ENCODE measurements at places on chromosomes 16 and 17.

DNA sequence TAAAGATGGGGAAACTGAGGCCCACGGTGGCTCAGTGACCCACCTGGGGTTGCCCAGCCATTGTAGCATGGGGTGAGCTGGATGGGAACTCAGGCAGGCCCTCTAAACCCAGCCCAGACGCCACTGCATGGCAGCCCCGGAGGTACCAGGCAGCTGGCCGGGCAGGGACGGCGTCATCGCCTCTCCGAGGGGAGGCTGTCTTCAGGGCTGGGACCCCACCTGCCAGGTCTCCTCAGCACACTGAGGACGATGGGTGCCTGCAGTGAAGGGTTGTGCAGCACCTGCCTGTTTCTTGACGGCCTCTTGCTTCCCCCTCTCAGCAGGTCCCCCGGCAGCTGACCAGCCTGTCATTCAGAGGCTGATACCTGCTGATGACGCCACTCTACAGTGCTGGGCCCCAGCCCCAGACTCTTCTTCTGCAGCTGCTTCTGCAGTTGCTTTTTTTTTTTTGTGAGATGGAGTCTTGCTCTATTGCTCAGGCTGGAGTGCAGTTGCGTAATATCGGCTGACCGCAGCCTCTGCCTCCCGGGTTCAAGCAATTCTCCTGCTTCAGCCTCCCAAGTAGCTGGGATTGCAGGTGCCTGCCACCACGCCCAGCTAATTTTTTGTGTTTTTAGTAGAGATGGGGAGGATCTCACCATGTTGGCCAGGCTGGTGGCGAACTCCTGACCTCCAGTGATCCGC, 24.7 kb downstream of the RNF213 start:
- DNase-seq, result no peak

DNA sequence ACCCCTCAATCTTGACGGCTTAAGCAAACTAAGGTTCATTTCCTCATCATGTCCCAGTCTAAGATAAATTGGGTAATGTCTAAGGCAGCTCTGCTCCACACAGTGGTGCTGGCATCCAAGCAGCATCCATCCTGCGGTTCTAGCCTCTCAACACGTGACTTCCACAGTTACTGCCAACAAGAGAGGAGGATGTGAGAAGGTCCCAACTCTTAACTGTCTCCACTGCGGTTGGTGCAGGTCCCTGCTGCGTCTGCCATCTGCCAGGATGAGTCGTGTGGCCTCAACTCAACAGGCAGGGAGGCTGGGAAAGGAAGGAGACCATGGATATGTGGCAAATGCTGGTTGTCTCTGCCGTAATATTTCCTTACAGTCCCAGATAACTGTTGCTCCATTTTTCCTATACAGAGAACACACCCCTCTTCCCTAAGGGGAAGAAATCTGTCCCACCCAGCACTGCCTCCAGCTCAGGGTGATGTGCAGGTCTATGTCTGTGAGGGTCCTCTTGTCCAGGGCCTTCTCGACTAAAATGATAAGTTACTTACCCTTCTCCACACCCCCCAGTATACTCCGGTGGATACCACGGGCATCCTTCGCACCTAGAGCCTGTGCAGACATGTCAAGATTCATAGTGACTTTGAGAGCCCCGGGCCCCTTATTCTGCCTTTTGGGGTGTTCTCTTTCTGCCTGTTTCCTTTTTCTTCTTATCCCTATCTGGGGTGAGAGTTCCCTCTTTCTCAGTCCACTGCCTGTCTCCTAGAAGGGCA, 64.7 kb downstream of the KCNJ18 start:
- no peak for DNase-seq

- DNase-seq, result no peak
Observed at GRCh38 chr16:81384006-81384405, 60.6 kb upstream of the CMIP start.

DNA sequence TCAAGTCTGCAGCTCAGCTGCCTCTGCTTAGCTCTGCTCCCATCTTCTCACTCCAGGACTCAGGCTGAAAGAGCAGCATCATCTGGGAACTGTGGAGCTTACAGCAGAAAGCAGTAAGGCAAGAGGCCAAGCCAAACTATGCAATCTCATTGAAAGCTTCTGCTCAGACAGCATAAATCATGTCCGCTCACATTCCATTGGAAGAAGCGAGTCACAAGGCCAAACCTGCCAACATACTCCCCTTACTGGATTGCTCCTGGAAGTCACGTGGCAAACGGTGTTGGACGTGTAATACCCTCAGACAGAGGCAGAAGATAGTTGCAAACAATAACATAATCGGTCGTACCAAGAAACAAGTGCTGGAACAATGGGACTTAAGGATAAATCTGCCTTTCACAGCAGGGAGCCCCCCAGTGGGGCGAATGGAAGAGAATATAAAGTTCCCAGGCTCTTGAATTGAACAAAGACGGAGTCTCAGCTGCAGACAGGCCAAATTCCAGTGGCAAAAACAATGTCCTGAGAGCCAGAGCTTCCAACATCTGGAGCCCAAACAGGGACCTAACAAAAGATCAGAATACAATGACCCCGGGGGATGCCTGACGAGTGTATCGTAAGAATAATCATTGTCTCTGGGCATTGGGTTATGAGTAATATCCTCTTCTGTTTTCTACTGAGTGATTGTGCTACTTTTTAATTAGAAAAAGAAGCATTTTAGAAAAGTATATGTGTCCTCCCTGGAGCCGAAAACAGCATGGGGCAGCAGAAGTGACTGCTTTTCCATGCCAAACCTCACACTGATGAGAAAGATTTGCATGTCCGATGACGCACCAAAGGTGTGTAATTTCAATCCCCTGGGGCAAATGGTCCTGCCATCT, 68.4 kb downstream of the CMC2 start:
- no peak for DNase-seq

GRCh38 chr17:29039764-29040598, 3.0 kb upstream of the PIPOX start:
- no peak for DNase-seq

DNA sequence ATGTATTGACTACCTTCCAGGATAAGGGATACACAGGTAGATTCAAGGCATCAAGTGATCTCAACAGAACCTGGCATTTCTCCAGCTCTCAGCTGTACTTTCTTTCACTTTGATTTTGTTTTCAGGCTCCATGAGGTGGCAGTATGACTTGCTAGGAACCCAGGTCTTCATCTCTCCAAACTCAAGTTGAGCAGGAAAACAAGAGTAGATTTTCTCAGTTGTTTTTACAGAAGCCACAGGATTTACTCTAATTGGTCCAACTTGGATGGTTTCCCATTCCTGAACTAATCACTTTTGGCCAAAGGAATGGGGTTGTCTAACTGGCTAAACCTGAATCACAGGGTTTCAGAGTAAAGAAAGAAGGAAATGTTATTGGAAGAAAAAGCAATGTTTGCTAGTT, 146.6 kb downstream of the TRIM37 start:
- DNase-seq, result no peak

GRCh38 chr17:14690704-14691103, 389.8 kb downstream of the HS3ST3B1 start:
- no peak for DNase-seq

- DNase-seq, result no peak
Observed at GRCh38 chr17:42493319-42493718, 34.6 kb downstream of the ATP6V0A1 start.

DNA sequence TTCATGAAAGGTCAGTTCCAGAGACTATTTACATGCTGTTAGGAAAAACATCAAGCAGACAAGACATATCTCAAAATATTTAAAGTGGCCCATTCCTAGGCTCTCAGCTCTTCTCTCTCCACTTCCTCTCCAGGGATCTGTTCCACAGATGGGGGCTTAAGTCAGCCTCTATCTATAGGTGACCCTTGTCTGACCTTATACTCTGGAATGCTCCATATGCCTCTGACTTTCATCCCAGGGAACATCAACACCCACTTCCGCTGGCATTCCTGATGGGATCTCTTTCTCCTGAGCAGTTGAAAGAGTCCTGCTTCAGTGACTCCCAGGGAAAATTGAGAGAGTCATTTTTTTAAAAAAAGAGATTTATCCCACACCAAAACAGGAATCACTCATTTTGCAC, 11.5 kb upstream of the WIPI1 start:
- DNase-seq, result no peak

DNA sequence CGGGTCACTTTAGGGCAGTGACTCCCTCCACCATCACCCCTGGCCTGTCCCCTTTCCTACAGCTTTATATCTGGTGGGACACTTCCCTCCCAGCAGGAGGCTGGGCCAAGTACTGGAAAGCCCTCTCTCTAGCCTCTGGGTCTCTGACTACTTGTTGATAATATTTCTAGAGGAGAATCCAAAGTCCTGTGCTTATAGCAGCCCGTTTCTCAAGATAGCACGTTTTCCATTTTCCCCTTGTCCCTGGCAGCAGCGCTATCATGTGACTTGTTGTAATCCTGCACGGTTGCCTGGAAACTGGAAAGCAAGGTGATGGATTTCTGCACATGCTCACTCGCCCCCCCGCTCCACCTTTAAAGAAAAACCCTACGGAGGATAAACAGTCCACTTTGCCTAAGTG, 3.3 kb upstream of the AXIN2 start:
- no peak for DNase-seq

DNA sequence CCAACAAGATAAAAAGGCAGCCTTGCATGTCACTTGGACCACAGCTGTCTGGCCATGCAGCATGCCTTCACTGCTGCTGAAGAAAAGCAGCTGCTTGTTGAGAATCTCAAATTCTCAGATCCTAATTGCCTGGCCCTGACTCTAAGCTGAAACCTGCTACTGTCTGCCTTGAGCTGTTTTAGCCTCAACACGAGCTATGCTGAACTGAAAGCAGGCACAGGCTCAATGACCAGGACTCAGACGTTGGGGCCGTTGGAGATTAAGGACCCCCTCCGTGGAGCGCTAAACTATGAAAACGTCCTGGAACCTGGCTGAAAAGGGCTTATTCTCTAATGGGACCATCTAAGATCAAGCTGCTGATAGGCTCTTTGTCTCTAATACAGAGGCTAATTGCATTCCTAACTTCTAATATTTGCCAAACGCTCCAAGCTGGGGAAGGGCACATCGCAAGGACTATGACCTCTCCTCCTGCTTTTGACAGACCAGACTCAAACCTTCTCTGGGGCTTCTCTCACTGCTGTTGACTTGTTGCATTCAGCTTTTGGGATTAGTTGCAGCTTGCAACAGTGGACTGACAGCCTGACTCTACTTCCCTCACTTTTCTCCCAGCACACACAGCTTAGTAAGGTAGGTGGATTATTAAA, 4.6 kb upstream of the PLK1 start:
- DNase-seq, result no peak

GRCh38 chr16:48054881-48055601, 100.8 kb downstream of the ABCC12 start:
- peak; percentile 32 for DNase-seq

GRCh38 chr17:61657338-61657737, 66.3 kb upstream of the NACA2 start:
- no peak for DNase-seq

- no peak for DNase-seq
Observed at GRCh38 chr16:71635632-71636031, 9.6 kb downstream of the MARVELD3 start.

DNA sequence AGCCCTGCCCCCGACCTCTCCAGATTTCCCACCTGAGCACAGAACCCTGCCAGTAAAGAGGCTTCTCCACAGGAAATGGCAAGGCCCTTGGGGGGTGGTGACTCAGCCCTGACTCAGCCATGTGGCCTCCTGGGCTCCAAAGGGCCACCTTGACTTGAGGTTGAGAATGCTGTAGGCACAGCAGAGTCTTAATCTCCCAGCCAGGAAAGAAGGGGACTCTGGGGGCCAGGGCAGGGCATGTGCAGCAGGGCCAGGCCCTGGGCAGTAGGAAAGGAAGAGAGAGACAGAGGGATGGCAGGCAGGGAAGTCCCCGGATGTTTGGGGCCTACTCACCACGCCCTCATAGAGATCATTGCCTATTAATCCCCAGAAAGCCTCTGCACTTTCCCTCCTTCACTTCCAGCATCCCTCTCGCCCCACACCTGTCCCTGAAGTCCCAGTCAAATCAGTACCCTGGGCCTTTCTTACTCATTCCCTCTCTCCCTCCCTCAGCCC, 4.8 kb upstream of the ITGA3 start:
- DNase-seq, result peak; percentile 61

- DNase-seq, result peak; percentile 100
Observed at GRCh38 chr17:76501018-76501826, at the start of gene RHBDF2. RHBDF2 (minus strand) TSS chr17:76501423; CDS start chr17:76481524, 19,899 bp downstream.

DNA sequence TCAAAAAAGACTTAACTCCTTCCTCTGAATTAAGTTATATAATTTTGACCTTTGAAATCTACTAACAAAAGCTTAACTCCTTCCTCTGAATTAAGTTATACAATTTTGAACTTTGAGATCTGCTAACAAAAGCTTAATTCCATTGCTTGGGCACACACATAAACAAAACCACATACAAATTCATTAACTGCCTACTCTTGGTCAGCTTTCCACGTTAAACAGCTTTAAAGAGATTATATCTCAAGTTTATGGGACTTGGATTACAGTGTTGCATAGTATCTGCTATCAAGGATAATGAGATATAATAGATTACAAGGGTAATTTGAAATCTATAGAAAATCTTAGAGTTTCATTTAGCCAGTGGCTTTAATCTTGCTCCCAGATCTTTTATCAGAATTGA, 23.5 kb downstream of the COX10 start:
- no peak for DNase-seq

DNA sequence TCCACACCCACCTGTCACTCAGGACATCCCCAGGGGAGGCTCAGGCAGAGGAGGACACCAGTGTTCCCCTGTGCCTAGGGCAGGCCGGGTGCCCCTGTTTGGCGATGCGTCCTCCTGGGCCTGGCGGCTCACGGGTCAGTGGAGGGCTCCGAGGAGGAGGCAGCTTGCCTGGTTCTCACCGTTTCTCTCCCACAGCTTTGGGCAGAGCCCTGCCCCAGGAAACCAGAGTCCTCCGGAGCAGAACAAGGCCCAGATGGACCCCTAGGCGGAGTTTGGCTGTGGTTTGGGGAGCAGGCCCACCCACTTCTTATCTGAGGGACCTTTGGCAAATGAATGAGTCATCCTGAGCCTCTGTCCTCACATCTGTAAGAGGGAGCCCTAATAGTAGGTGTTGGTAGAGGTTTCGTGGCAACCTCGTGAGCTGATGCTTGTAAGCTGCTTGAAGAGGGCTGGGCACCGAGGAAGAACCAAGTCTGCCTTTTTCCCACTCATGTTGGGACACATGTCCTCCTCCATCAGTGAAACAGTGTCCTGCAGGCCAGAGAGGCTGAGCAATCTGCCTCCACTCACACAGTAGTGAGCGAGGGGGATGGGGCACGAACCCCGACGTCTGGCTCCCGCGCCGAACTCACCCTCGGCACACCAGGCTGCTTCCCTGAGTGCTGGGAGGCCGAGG, 247.0 kb upstream of the CIBAR2 start:
- no peak for DNase-seq

DNA sequence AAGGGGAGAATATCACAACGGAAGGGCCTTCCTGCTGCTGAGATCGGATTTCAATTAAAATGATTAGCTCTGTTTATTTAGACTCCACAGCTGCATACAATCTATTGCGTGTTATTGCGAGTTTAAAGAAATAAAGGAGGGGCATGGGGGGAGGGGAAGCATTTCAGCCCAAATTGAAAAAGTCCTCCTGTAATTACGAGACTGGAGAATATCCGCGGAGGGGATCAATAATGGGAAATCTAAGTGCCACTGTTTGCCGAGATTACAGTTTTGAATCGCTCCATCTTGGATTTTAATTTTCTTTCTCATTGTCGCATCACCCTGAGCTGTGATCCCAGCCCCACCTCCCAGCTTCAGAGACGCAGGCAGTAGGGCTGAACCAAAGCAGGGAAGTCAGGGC, 15.7 kb upstream of the RPL38 start:
- no peak for DNase-seq
